Astrocyte of the cerebellum (primary cell): ENCODE measurements at places on chromosomes 5 and 9.
A peak's percentile ranks its signal among the peaks of the same experiment; 100 is the strongest.

- no peak for DNase-seq
These were observed 21.9 kb downstream of the DRD1 start for GRCh38 chr5:175422058-175422457.

DNA sequence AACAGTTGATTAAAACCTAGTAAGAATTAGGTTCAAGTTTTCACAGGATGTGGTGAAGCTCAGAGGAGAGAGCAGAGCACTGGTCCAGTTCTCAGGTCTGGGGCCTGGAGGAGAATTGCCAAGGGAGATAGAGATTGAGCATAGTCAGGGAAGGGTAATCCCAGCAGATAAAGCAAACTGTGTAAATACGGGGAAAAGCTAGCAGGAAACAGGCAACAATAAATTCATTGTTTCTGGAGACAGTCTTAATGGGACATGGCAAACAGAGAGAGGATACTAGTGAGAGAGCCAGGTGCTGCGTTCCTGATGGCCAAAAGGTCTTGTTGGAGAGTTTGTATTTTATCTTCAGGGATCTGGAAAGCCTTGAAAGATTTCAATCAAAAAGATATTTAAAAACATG is 333.0 kb downstream of the PDE4D start:
- no peak for DNase-seq

- DNase-seq: peak; percentile 37
These were observed 566.4 kb downstream of the DNAH5 start for GRCh38 chr5:13378091-13378490.

- no peak for DNase-seq
These were observed 23.9 kb upstream of the SAP30L start for GRCh38 chr5:154421868-154422267.

- no peak for DNase-seq
These were observed 108.5 kb downstream of the MTREX start for GRCh38 chr5:55416306-55416705.

DNA sequence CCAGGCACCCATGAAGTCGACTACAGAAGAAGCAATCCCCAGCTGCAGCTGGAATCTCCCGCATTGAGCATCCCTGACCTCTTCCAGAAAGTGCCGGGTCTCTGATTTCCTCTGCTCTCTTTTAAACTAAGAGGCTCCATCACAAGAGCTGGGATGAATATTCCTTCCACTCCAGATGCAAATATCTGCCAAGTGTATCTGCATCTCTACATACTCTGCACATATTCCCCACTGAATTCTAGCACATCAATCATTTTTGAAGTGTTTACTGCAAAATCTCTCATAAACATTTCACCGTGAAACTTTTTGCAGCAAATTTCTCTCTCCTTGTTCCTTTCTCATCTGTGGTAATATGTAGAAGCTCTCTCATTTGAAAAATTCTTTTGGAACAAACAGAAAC is 161.5 kb downstream of the GABRB2 start:
- no peak for DNase-seq

GRCh38 chr9:75033791-75034473 is 5.8 kb upstream of the CARNMT1 start:
- DNase-seq: no peak

DNA sequence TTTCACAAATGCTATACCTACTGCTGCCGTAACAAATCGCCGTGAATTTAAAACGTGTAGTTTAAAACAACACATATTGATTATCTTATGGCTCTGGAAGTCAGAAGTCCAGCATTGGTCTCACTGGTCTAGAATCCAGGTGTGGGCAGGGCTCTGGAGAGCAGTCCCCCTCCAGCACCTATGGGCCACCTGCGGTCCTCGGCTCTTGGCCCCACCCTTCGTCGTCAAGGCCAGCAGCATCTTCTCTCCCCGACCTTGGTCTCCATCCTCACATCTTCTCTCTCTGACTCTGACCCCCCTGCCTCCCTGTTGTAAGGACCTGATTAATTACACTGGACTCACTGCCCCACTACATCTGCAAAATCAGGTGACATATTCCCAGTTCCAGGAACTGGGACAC is 106.4 kb upstream of the COL5A1 start:
- DNase-seq: no peak

DNA sequence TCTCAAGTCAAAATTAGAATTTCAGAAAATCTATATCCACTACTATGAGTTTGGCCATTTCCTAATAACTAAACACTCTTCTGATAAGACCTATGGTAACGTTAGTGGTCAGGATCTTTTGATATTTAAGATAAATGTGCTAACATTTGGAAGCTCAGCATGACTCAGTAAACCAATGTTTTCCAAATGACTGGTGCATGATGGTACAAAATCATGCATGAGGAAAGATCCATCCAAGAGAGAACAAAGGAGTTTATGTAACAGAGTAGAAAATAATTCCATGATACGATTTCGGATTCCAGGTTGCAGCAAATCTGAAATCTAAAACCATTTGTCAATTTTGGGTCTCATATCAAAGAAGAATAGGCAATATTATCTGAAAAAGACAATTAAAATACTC is 279.2 kb downstream of the NSG2 start:
- no peak for DNase-seq
